ENCODE measurements at places on chromosomes 12 and 14.

DNA sequence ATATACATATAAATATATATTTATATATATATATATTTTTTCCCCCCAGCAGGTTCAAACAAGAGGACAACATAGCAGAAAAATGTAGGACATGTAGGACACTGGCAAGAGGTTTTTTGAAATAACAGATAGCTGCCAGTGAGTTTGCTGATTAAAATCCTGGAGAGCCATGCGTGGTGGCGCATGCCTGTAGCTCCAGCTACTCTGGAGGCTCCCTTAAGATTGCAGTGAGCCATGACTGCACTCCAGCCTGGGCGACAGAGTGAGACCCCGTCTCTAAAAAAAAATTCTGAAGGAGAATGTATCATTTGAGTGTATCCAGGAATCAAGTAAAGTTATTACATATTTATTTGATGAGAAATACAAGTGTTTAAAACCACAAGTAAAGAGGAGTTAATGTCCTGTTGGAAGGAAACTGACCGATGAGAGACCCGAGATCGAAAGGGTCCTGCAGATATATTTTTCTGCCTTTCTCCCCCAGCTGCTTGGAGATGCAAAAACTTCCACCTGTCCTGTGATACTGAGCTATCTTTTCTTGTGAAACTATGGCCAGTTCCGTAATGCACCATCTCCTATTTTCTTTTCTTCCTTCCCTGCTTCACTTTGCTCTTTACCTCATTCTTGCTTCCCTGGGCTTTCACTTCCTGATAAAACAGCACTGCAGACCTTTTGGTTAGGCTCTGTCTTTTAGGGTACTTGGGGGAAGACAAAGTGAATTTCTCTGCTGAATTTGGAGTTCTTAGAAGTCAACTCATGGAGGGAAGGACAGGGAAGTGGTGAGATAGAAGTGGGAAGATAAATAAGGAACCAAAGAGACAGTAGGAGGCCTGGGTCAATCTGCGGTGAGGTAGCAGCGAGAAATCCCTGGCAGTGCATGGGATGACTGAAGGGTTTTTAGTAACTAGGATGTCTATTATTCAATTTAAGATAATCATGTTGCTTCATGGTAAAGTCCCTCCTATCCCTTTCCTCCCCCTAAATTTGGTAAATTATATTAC, 41.2 kb upstream of the SLC2A13 start:
- DNase-seq: peak; percentile 41

DNA sequence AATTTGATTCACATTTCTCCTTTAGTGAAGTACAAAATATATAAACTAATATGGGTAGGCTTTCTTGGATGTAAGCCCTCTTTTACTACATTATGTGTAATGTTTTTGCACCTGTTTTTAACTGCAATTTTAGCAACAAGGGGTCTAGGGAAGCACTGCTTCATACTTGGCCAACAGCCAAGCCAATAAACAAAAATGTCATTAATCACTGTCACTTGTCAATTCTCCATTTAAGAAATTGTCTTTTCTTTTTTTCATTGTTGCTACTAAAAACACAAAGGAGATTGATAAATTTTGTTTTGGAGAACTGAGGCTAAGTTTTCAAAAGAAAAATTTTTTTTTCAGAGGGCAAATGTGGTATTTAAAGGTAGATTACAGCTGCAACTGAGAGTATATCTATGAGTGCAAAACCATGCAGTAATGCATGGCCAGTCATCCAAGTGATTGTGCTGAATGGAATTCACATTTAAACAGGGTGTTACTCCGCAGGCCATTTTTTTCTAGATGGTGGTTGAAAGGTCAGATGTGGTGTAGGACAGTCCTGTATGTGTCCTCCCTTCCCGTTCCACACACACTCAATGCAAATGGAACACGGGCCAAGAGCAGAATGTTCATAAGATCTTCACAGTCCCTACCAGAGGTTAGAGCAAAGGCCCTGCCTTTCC, 503.0 kb upstream of the LMO3 start:
- DNase-seq: no peak

GRCh38 chr12:15494329-15495046, 172.2 kb downstream of the PTPRO start:
- DNase-seq: no peak

DNA sequence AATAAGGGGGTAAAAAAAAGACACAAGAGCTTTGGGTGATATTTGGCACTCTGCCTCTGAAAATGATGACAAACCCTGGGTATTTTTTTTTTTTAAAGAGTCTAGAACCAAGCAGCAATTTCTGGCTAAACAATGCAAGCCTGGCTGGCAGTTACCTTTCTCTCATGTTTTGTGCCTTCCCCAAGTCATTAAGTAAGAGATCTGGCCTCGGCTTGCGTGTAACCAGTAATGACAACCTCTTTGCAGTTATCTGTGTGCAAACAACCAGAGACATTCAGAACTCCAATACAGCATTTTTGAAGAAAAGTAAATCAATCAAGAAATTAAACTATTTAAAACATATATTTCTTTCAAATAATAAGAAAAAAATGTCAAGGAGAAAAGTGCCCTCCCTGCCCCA, 167.5 kb downstream of the KCNC2 start:
- DNase-seq: no peak

DNA sequence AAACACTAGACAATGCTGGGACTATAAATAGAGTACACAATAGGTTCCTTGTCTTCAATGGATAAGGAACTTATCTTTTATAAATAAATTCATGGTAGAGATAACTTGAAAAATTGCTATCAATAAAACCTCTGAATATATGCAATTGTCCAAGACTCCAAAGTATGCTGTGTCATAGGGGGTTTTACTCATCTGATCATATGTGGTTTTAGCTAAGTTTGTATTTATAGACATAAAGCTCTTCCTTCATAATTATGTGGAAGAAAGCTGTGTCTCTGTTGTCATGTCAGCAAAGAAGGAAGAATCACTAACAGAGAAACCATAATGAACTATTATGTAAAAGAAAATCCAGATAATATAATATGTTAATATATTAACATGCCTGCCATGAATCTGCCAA, 111.5 kb upstream of the ATXN7L3B start:
- no peak for DNase-seq

DNA sequence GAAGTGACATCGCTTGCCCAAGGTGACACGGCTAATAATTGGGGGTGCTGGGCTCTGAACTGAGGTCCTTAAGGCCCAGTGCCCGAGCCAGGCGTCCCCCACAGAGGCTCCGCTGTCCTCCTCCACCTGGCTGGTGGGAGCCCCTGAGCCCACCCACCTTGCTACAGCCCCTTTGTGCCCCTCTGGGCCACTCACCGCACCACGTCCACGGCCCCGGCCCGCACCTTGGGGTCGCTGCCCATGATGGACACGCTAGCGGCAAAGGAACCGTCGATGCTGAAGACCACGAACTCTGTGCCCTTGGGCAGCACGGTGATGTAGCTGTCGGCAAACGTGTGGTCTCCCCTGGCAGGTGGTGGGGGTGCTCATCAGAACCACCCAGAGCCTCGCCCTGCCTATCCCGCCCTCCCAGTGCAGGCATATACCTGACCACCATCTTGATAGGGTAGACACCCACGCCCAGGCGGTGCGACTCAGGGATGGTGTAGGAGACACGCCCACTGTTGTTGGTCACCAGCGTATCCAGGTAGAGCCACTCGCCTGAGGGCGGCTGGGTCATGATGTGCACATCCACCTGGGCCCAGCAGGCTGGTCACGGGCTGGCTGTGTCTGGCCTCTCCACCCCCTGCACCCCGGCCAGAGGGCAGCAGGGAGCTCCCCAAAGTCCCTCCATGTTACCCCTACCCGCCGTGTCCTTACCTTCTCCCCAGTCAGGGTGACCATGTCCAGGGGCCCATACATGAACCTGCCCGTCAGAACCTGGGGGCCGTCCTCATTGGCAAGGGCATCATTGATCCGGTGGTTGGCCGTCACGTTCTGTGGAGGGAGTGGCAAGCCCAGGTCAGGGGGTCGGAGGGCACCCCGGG, 6.8 kb downstream of the ARL6IP4 start:
- DNase-seq: no peak

DNA sequence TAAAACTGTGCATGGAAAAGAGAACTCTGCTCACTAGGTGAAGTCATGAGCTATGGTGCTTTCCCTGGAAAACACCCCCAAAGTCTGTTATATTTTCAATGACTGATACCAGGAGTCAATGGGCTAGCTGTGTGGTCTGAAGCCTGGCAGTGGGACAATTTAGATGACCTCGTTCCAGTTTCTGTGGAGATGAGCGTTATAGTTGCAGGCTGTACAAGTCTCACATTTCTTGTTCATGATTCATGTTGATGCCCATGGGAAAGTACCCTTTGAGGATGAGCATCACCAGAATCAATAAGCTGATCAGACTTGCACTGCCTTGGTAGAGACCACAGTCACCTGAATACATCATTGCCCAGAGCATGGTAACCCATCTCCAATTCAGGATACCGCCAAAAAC, 70.7 kb downstream of the NOVA1 start:
- DNase-seq: no peak

All from NCI-H1930 (cell line).